ENCODE measurements at places on chromosomes 7 and 10.

GRCh38 chr10:103396789-103397087 lies 312 bp downstream of the PDCD11 start:
- no peak for DNase-seq

DNA sequence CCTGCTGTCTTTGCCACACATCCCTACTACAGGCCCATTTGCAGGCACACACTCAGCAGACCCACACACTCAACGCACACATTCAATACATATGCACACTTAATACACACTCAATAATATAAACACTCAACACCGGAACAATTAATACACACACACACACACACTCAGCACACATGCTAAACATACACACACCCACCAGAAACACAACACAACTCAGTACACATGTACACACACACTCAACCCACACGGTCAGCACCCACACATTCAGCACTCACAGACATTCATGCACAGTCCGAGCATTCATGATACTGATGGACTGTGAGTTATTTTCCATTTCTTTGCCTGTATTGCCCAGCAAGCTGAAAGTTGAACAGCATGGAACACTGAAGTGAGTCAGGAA lies 35.4 kb upstream of the SMNDC1 start:
- no peak for DNase-seq

GRCh38 chr7:92765725-92766124 lies 70.6 kb downstream of the CDK6 start:
- DNase-seq: peak; percentile 93

GRCh38 chr7:70630440-70630817 lies 501.5 kb upstream of the GALNT17 start:
- peak; percentile 27 for DNase-seq

- DNase-seq: no peak
Observed at GRCh38 chr7:18469316-18469715, 26.2 kb upstream of the HDAC9 start.

DNA sequence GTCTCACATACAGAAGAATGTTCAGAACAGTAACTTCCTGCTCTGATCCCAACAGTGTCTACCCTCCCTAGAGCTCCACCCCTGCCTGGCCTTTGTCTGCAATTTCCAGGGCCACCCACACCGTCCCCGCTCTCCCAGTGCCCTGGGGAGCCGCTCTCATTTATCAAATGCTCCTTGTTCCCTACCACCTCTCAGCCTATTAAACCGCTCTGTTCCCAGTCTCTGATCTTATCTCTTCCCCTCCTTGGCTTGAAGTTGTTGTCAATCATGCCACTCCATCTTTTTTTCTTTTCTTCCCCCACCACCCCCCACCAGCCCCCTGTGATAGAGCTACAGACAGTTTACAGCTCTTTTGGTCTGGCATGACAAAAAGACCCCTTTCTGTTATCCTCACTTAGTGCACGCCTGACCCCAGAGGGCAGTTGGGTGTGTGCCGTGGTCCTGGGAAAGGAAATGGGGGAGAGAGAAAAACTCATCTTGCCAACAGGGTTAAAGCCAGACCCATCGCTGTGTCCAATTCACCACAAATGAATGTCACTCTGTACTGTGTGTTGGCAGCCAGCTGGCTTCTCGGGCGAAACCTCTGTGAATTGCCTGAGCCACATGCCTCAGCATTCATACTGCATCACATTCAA lies 28.8 kb upstream of the HECTD2 start:
- peak; percentile 34 for DNase-seq
